ENCODE measurements at places on chromosomes 13 and 19.
A peak's percentile ranks its signal among the peaks of the same experiment; 100 is the strongest.

GRCh38 chr13:50797091-50797490 is 46.4 kb downstream of the DLEU7 start:
- DNase-seq, result no peak

- no peak for DNase-seq
Measured at GRCh38 chr13:32932376-32932775, 83.8 kb upstream of the KL start.

DNA sequence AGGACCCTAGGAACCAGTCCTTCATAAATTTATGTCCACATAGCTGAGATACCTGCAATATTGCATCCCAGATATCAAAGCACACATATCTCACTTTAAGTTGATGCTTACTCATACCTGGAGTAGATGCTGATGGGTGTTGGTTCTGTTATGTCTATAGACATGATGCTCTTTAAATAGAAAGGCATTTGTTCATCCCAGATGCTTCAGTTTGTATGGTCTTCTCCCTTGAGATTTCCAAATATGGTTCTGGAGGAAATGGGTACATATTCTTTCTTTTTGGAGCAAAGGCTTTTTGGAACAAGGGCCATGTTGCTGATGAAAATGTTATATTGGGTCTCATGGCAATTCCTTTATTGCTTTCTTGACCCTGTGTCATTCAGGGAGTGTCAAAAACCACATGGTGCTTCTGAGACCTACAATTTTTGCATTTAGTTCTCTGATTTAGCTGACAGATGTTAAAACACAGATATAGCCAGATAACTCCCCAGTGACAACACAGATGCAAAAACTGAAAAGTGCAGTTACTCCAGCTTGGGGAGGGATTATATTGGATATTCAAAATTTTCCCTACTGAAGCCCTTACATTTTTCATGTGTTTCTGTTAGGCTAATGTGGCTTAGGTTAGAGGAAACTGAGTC is 211.4 kb downstream of the KCNRG start:
- no peak for DNase-seq

- DNase-seq, result no peak
Measured at GRCh38 chr19:12667731-12668302, 1.2 kb downstream of the WDR83 start.

DNA sequence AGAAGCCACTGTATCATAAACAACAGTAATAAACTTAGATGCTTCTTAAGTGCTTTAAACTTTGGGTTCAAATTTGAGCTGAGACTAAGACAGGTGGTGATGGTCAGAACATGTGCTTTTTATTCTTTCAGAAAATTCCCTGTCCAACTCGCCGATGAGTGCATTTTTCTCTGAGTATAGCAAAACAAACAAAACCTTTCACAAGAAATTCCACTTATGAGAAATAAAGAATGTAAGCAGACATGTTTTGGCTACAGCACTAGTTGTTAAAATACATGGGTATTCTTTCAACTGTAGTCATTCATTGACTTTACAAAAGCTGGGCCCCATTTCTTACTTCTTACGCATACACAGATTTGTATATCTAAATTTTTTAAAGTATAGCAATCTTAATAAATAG is 125.6 kb downstream of the SPRY2 start:
- DNase-seq, result no peak

- DNase-seq, result no peak
Measured at GRCh38 chr19:9296336-9296735, 13.3 kb downstream of the ZNF699 start.

GRCh38 chr19:48290771-48291488 is 21.0 kb downstream of the ZNF114 start:
- peak; percentile 75 for DNase-seq

- peak; percentile 78 for DNase-seq
Measured at GRCh38 chr19:5578097-5578846, 10.5 kb upstream of the TINCR start.

- DNase-seq, result peak; percentile 89
Measured at GRCh38 chr19:3324405-3324856, 42.0 kb upstream of the NFIC start.

DNA sequence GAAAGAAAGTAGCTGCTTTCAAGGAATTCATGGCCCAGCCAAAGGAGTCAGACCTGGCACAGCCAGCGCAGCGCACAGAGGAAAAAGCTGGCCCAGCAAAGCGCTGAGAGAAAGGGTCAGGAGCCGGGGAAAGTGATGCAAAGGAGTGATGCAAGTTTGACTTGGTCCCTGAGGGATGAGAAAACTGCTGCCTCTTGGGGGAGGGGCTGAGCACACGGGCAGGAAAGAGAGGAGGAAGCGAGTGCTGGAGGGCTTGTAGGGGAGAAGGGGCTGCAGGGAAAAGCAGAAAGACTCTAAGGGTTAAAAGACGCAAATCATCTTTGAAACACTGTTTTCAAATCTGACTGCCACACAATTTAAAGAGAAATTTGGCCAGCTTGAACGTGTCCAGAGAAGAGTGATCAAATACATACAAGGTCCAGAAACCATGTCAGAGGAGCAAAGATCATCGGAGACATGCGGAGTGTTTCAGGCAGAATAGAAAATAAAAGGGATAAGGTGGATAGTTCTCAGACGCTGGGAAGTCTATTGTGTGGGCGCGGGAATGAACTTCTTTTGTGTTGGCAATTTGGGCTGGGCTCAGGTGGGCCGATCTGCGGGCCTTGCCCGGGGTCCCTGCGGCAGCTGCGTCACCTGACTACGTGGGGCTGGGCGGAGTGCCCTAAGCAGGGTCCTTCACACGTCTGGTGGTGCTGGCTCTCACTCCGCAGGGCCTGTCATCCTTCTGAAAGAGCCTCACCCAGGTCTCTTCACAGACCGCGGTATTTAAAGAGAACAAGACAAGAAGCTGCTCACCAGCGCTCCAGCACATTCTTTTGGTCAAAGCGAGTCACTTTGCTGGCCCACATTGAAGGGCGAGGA is 18.1 kb downstream of the N4BP2L1 start:
- DNase-seq, result no peak

- no peak for DNase-seq
Measured at GRCh38 chr13:24341439-24341838, 32.1 kb downstream of the C1QTNF9 start.

DNA sequence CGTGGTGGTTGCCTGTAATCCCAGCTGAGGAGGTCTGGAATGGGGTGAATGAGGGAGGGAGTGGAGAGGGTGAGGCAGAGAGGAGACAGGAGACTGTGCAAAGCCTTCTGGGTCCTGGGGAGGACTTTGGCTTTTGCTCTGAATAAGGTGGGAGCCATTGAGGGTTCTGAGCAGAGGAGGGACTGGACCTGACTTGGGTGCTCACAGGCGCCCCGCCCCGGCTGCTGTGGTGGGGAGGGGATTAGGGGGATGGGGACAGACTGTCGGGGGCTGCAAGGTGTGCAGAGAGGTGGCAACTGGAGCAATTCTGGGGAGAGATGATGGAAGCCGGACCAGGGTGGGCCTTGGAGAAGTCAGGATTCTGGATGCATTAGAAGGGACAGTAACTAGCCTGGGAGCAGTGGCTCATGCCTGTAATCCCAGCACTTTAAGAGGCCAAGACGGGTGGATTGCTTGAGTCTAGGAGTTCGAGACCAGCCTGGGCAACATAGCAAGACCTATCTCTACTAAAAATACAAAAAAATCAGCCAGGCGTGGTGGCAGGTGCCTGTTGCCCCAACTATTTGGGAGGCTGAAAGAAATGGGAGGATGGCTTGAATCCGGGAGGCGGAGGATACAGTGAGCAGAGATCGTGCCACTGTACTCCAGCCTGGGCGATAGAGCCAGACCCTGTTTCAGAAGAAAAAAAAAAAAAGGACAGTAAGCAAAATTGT is 16.1 kb upstream of the NANOS3 start:
- DNase-seq, result no peak

DNA sequence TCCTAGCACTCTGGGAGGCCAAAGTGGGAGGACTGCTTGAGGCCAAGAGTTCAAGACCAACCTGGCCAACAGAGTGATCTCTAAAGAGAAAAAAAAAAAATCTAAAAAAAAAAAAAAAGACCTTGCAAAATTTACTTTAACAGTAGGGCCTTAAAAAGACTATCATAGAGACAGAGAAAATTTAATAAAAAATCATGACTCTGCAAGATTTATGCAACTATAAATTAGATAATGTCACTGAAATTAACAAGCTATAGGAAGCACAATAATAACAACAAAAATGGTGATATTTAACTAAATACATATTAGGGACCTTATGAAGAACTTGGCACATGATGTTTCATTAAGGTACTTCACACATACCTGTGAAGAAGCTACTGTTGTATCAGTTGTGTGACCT is 11.2 kb downstream of the ZNF45 start:
- no peak for DNase-seq

DNA sequence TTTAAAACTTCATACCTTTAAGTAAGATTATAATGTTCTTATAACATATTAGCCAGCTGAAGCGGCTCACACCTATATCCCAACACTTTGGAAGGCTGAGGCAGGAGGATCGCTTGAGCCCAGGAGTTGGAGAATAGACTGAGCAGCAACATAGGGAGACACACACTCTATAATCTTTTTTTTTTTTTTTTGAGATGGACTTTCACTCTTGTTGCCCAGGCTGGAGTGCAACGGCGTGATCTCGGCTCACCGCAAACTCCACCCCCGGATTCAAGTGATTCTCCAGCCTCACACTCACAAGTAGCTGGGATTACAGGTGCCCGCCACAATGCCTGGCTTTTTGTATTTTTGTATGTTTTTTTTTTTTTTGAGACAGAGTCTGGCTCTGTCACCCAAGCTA is 37.3 kb downstream of the SPRYD7 start:
- no peak for DNase-seq

- DNase-seq, result no peak
Measured at GRCh38 chr13:83470133-83470797, 412.0 kb downstream of the SLITRK1 start.

DNA sequence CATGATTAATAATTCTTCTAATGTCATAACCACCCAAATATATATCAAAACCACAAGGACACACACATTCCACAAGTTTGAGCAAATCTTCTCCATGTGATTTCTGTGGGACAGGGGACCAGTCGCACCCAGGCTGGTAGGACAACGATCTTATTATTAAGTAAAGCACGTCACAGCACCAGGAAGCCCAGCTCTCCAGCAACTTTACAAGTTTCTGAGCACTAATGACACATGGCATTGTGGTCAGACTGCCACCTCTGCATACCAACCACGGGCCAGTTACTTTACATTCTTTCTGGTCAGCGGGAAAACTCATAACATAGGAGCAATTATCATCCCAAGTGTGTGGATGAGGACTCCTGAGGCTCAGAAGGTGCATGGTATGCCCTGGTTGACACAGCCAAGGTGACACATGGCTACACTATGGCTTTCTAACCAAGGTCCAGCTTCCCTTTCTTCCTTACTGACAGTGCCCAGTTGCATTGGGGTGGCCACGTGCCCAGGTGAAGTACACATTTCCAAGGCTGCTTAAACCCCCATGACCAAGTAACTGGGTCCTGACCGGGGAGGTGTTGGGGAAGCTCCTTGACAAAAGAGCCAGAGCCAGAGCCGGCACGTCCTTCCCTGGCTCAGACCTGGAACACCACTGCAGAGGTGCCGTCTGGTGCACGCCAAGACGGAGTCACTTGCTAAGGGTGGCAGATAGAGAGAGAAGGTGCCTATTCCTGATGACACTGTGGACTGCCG is 27.4 kb downstream of the LATS2 start:
- DNase-seq, result no peak

DNA sequence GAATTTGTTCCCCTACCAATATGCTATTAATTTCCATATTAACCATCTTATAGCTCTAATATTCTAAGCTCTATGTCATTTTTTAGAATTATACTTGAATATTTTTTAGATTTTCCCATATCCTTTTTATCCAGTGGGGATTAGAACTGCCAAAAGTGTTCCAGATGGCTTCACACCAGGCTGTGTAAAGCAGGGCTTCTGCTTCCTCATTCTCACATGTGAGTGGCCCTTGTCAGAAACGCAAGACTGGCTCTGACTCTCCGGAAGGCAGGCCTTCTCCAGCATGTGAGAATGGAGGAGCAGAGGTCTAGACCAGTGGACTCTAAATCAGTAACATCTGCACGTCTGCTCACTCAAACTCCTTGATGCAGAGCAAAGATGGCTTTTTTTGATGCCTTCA is 650.1 kb downstream of the FGF9 start:
- no peak for DNase-seq

DNA sequence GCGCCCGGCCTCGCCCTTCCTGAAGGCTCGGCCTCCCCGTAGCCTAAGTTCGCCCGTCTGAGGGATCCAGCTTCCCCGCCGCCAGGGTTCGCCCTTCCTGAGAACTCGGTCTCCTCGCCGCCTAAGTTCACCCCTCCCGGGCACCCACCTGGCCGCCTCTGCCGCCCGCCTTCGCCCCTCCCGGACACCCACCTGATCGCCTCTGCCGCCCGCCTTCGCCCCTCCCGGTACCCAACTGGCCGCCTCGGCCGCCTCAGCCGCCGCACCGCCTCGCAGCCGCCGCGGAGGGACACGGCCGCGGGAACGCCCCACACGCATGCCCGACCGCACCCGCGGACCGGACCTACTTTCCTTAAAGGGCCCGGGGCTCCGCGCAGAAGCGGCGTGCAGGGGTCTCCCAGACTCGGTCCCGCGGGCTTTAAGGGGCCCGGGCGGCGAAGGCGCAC is at the start of gene MOB3A:
Gene MOB3A, minus strand, starts transcription at position 293 of the 446 bp plus-strand sequence. CDS start 17,766 bp downstream, outside the sequence.
- peak; percentile 87 for DNase-seq

DNA sequence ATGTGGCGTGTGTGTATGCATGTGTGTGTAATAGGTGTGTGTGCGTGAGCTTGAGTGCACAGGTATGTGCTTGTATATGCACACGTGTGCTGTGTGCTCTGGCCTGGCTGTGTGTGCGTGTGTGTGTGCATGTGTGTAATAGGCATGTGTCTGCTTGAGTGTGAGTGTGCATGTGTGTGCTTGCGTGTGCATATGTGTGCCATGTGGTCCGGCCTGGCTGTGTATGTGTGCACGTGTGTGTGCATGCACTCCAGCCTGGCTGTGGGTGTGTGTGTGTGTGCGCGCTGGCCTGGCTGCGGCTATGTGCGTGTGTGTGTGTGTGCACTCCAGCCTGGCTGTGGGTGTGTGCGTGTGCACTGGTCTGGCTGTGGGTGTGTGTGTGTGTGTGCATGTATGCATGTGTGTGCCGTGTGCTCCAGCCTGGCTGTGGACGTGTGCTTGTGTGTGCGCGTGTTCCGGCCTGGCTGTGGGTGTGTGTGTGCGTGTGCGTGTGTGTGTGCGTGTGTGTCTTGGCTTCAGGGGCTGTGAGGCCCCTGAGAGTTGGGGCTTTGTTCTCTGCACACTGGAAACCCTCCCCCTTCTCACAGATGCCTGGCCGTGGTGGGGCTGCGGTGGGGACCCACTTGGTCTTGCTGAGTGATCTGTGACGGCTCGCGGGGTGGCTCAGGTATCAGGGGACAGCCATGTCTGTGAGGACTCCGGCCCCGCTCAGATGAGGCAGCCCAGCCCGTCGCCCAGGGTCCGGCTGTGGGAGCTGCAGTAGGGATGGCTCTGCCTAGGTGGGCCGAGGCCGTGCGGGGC is 8.2 kb downstream of the SPPL2B start:
- DNase-seq, result no peak

DNA sequence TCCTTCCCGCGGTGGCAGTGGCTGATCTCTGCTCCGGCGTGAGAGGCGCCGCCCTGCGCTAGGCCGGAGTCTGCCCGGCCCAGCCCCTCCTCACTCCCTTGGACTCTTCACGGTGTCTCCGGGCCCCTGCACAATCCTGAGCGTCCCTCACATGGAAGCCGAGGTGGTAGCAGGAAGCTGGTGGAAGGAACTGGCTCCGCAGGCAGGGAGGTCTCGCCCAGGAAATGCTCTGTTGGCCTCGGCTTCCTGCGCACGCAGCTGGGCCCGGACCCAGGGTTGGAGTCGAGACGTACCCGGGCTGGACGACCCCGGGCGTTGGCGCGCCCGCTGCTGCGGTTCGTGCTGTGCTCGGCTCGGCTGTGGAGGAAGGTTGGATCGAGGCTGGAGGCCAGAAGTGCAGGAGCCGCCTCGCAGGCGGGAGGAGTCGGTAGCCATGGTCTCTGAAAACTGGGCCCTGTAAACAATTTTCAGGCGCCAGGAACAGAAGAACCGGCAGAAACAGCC is 46.3 kb downstream of the ZNF724 start:
- DNase-seq, result no peak

Data from stimulated activated CD4-positive, alpha-beta T cell treated with anti-CD3 and anti-CD28 coated beads, Interleukin-2, amount 100 ng/mL, for 24 hours (primary cell).